Muscle of arm (tissue), 14 donors: ENCODE measurements at places on chromosomes 1 and 21.

GRCh38 chr1:160076295-160076694 lies 5.0 kb upstream of the KCNJ9 start:
- DNase-seq: no peak

- no peak for DNase-seq
These were observed 39.0 kb upstream of the LBR start for GRCh38 chr1:225466848-225467192.

DNA sequence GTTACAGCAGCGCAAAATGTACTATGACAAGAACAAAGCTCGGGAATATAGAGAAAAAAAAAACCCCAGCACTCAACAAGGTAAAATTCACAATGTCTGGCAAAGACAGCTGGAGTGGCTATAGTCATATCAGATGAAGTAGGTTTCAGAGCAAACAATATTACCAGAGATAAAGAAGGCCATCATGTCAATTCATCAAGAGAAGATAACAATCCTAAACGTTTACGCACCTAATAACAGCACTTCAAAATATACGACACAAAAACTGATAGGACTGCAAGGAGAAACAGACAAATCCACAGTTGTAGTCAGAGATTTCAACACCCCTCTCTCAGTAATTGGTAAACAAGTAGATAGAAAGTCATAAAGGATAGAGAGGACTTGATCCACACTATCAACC lies 455.2 kb downstream of the PTPRU start:
- no peak for DNase-seq

DNA sequence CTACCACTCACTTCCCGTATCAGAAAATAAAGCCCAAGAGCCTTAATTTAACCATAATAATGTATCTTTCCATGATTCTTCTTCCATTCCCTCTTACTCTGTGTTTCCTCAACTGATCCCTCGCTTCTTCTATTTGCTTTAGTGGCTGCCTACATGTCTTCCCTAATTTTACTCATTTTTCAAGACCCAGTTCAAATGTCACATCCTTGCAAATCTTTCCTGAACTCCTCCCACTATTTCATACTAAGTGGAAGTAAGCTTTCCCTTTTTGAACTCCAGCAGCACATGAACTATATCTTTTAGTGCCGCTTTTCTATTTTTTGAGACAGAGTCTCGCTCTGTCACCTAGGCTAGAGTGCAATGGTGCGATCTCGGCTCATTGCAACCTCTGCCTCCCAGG lies 3.8 kb upstream of the NFYC start:
- DNase-seq: no peak

DNA sequence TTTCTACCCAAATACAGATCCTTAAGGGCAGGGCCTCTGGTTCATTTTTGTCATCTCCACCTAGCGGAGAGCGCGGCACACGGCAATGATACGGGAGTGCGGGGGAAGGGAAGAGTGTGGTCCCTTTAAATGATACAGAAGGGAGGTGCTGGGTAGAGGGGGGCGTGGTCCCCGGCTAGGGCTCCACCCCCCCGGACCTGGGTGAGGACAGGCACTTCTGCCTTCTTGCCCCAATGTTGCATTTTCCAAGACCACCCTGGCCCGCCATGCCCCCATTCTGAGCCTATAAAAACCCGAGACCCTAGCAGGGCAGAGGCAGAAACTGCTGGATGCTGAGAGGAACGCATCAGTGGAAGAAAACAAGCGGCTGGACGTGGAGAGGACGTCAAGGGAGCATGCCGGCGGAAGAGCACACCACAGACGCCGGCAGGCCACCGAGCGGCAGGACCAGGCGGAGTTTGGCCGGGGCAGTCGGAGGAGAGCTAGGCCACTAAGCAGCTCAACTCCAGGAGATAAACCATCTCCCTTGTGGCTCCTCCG lies 30.0 kb downstream of the LRRC3 start:
- DNase-seq: no peak
